ENCODE measurements at places on chromosomes 11 and 22.

DNA sequence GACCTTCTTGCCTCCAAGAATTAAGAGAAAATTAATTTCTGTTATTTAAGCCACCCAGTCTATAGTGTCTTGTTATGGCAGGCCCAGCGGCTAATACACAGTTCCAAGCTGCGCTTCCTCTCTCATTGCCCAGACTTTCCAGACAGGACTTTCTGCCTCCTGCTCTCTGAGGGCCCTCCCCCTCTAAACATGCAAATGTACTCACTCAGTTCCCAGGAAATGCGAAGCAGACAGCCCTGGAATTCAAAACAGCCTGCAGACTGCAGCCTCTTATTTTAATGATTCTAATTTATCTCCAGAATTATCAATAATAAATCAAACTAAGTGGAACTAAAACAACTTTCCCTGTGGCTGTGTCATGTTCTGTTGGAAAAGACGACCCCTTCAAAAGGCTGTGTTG is 115.5 kb upstream of the ISX start:
- no peaks in the 10 kb centered on the region for H3K36me3 ChIP-seq
- DNase-seq: no peak
- peaks cover 13% of the 10 kb centered on the region for H3K27me3 ChIP-seq
- H3K4me1 ChIP-seq: no peaks in the 10 kb centered on the region

DNA sequence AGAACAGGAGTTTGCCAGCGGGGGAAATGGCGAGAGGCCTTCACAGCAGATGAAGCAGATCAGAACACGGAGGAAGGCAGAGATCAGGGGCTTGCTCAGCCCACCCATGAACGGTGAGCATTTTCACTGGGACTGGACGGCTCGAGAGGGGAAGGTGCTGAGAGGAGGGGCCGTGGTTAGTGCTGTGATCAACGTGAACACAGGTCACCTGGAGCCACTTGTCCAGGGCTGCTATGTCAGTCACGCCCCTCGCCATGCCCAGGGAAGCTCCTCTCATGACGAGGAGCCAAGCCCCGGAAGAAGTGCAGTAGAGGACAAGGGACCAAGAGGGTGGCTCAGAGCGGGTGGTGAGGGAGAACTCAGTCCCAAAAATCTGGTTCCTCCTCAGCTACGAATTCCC is 7.0 kb downstream of the PLA2G6 start:
- H3K4me3 ChIP-seq: no peak overlapping the region
- H3K36me3 ChIP-seq: peaks cover 6% of the 10 kb centered on the region
- DNase-seq: no peak
- H3K27ac ChIP-seq: peak overlapping the region; percentile 79
- no peaks in the 10 kb centered on the region for H3K27me3 ChIP-seq

DNA sequence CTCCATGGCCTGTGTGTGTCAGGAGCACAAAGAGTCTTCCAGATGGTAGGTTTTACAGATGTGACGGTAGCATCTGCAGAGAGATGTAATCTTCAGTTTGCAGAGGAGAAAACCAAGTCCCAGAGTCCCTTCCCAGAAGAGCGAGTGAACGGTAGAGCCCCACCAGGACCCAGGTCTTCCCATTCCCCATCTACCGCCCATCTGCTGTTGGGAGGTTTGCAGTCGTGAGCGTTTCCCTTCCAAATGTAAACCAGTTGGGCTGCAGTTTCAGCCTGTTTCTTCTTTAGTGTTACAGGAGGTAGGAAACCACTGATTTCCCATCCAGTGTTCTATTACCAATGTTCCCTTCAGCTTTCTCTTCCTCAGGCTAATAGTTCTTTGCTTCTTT is 24.0 kb downstream of the PANX1 start:
- H3K27ac ChIP-seq: no peak overlapping the region
- H3K36me3 ChIP-seq: peaks cover 4% of the 10 kb centered on the region
- H3K4me3 ChIP-seq: no peak overlapping the region
- H3K27me3 ChIP-seq: no peaks in the 10 kb centered on the region

DNA sequence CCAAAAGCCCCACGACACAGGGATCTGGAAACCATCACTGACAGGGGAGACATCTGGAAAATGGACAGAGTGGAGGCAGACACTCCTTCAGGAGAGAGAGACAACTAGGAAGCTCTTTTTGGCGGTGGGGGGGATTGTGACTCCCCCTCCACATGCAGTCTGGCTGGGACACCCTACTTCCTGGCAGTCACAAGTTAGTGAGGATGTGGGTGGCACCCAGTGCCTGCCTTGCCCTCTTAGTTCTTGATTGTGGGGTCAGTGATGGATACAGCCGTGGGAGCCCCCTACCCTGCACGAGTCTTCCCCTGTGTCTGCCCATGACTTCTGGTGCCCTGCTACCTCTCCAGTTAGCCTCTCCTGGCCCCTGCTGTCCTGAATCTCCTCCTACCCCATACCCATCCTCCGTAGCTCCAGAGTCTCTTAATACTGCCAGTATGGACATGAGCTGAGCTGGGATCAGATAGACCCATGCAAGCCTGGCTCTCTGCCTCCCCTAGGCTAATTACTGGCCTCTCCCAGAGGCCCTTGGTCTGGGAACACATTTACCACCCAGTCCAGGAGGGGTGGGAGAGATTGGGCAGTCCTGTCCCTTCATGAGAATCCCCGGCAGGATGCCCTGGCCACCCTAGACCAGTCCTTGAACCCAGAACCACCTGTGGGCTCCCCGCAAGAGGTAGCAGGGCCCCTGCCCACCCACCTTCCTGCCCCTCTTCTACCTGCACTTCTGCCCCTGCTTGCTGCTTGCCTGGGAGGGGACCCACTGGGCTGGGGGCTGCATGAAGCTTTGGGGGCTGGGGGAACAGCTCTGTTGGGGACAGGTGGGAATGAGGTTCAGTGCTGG is 22.8 kb downstream of the RHBDD3 start:
- peaks cover 5% of the 10 kb centered on the region for H3K36me3 ChIP-seq
- peaks cover 5% of the 10 kb centered on the region for H3K4me1 ChIP-seq

DNA sequence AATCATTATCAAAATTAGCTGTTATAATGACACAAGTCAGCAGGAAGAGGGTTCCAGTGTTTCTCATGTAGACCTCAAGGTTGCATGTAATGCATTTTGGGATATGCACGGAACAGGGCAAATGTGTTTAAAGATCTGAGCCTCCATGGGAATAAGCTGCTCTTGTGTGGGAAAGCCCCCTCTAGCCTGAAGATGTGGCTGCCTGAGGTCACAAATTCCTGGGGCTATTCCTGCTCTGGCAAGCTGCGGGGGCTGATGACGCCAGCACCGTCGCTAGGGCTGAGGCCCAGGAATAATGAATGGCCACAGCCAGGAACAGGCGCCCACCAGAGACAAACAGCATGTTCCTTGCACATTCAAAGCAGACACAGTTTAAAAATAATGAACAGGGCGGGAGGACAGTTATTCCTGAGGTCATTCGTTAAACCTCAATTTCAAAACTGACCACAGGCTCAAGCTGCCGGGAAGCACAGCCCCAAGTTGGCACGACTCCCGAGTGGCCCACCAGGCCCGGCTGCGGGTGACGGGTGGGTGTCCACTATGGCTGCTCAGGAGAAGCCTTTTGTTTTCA is 11.7 kb downstream of the OSBPL5 start:
- no peak for DNase-seq
- H3K4me1 ChIP-seq: peaks cover 10% of the 10 kb centered on the region
- no peak overlapping the region for H3K4me3 ChIP-seq
- H3K36me3 ChIP-seq: no peaks in the 10 kb centered on the region

DNA sequence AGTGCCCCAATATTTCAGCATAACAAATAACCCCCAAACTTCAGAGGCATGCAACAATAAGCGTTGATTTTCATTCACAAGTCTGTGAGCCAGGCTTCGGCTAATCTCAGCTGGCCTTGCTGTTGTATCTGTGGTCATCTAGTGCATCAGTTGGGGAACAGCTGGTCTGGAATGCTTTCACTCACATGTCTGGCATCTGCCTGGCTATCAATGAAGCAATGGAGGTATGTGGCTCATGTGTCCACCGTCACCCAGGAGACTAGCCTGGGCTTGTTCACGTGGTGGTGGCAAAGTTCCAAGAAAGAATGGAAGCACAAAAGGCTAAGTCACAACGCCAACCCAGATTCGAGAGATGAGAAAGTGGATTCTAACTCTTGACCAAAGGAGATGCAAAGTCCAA is 304.8 kb upstream of the ISX start:
- H3K36me3 ChIP-seq: no peaks in the 10 kb centered on the region
- peaks cover 5% of the 10 kb centered on the region for H3K27me3 ChIP-seq
- H3K27ac ChIP-seq: no peak overlapping the region

DNA sequence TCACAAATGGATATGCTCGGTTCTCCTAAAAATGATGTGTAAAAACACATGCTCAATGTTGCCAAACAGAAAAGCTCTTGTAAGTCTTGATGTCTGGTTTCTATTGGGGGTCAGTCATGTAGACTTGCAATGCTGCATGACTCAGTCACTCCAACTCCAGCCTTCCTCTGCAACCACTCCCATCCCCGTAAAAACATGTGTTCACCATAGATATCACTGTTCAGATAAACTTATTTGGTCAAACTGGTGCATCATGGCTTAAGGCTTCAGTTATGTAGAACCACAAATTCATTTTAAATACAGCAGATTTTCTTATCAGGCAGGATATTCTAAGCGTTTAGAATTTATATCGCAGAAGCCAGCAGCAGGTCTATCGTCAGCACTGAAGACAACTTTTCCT is 298.4 kb upstream of the LUZP2 start:
- no peaks in the 10 kb centered on the region for H3K27me3 ChIP-seq
- no peaks in the 10 kb centered on the region for H3K4me1 ChIP-seq
- H3K4me3 ChIP-seq: no peak overlapping the region
- no peaks in the 10 kb centered on the region for H3K36me3 ChIP-seq
- H3K27ac ChIP-seq: no peak overlapping the region

GRCh38 chr11:907668-908067 is 2.9 kb downstream of the CHID1 start:
- no peak overlapping the region for H3K27ac ChIP-seq
- no peaks in the 10 kb centered on the region for H3K27me3 ChIP-seq
- H3K4me1 ChIP-seq: peaks cover 15% of the 10 kb centered on the region
- DNase-seq: no peak

DNA sequence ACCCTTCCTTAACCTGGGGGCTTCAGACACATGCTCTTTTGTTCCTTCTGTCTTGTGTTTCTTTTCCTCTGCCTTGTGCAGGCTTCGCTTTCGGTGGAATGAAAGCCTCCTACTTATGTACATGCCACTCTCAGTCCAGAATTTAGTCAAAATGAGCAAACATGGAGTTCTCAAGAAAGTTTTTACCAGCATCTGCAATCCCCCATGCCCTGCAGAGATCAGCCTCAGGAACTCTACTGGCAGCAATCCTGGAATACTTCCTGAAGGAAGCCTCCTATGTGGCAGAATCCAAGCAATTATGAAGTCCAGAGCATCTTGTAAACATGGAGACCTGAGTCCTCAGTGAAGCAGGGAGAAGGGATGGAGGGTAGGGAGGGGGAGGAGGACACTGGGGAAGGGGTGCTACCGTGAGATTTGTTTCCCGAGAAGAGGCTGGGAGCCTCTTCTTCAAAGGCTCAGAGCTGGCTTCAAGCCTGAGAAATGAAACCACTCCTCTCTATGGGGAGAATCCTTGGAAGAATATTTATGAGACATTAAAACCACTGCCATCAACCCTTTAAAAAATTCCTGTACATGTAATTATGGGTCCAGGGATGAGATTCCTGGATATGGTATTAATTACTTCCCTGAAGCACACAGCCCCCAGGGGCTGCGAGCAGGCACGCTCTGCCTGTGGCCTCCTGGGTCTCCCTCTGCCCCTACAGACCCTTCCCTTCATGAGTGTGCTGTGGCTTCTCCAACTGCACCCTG is 58.4 kb downstream of the TENM4 start:
- H3K36me3 ChIP-seq: no peaks in the 10 kb centered on the region
- no peak overlapping the region for H3K4me3 ChIP-seq
- no peak overlapping the region for H3K27ac ChIP-seq
- DNase-seq: no peak
- H3K4me1 ChIP-seq: no peaks in the 10 kb centered on the region

DNA sequence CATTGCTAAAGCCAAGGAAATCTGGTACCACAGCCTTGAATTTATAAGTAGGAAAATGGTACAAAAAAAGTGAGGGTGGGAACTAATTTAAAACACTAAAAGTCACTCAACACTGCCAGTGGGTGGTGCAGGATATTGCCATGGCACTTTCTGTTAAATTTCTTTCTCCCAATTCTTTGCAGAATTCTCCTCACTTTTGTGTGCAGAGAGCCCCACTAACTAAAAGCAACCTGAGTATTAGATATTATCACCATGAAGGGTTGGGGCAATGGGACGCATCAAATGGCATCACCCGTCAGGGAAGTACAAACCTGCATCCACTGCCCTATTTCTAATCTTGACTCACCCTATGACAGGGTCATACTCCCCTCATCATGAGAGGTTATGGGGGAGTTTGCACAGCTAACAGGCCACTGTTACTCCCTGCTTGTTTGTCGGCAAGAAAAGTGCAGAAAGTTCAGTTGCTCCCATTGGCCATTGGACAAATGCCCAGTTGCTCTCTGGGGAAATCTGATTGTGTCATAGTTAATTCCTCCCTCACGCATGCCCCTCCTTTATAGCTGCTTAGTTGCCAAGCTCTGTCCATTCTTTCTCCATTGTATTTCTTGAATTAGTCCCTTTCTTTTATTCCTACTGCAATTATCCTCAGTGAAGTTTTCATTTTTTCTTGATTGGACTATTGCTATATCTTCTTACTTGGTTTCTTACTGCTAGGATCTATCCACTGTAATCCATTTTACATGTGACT is 93.8 kb upstream of the BLID start:
- no peak for DNase-seq
- no peak overlapping the region for H3K4me3 ChIP-seq
- H3K4me1 ChIP-seq: no peaks in the 10 kb centered on the region
- H3K36me3 ChIP-seq: no peaks in the 10 kb centered on the region
- no peak overlapping the region for H3K27ac ChIP-seq
- peaks cover 47% of the 10 kb centered on the region for H3K27me3 ChIP-seq

DNA sequence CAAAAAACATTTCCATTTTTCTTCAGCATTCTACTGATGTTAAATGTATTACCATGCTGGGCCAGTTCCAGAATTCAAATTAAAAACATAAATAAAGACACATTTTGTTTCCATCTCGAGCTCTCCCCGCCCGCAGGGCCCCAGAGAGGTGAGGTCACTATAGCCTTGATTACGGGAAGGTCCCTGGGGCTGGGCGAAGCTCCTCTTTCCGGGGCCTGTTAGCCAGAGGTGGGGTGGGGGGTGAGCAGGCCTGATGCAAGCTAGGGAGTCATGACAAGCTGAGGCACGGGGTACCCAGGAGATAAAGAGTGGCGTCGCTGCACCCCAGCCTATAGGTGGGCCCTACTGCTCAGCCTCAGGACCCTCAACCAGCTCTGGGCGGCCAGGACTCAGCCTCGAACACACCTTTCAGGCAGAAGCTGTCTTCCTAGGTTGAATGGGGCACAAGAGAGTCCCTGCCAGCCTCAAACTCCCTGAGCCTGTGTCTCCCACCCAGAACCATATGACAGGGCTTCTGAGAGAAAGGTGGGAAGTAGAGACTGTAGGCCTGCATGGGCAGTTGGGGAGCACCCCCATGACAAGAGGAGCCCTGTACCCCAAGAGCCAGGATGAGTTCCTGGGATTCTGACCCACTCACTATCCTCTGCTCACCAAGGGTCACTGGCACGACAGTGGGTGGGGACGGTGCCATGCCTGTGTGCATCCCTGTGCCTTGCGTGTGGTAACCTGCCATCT is 34.8 kb downstream of the KCNQ1OT1 start:
- H3K27ac ChIP-seq: no peak overlapping the region
- H3K4me1 ChIP-seq: peaks cover 4% of the 10 kb centered on the region
- H3K36me3 ChIP-seq: peaks cover 7% of the 10 kb centered on the region
- no peak for DNase-seq
